Kidney epithelial cell (primary cell): ENCODE measurements at places on chromosomes 5 and 9. TPM values are rescaled to one million over a fixed set of nuclear protein-coding genes. Genes with fewer than 3 reads are reported as not detected.

The MED10 gene
- 45.7 and 50.1 TPM in 2 replicates for total RNA-seq

GRCh38 chr9:17322882-17323864, 188.3 kb downstream of the CNTLN start:
- no peak for DNase-seq

DNA sequence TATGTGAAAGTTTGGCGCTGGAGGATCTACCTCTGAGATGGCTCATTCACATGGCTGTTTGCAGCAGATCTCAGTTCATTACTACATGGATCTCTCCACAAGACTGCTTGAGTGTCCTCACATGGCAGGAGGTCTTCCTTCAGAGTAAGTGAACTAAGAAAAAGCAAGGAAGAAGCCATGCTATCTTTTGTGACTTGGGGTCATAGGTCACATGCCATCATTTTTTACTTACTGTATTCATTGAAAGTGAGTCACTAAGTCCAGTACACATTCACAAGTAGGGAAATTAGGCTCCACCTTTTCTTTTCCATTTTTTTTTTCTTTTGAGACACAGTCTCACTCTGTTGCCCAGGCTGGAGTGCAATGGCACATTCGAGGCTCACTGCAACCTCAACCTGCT, 8.7 kb upstream of the CDKN2AIPNL start:
- DNase-seq = no peak

DNA sequence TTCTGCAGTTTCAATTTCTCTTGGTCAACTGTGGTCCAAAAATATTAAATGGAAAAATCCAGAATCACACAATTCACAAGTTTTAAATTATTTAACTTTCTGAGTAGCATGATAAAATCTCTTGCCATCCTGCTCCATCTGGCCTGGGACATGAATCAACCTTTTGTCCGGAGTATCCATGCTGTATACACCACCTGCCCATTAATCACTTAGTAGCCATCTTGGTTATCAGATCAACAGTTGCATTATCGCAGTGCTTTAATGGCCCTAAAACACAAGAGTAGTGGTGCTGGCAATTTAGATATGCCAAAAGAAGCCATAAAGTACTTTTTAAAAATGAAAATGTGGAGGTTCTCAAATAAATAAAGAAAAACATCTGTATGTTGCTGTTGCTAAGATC, 25.3 kb downstream of the EFCAB9 start:
- DNase-seq = no peak
